ENCODE measurements at places on chromosomes 3 and 15.

GRCh38 chr3:48270306-48270705, 29.4 kb downstream of the ZNF589 start:
- no peaks in the 10 kb centered on the region for H3K27me3 ChIP-seq
- no peaks in the 10 kb centered on the region for H3K36me3 ChIP-seq
- H3K4me3 ChIP-seq: no peak overlapping the region
- DNase-seq: no peak
- no peak overlapping the region for H3K27ac ChIP-seq
- H3K4me1 ChIP-seq: peaks cover 20% of the 10 kb centered on the region

GRCh38 chr3:51657234-51657633, 13.8 kb upstream of the TEX264 start:
- no peaks in the 10 kb centered on the region for H3K4me1 ChIP-seq
- no peak overlapping the region for H3K27ac ChIP-seq
- no peak overlapping the region for H3K4me3 ChIP-seq
- no peaks in the 10 kb centered on the region for H3K27me3 ChIP-seq

- no peaks in the 10 kb centered on the region for H3K36me3 ChIP-seq
- no peaks in the 10 kb centered on the region for H3K27me3 ChIP-seq
- H3K27ac ChIP-seq: no peak overlapping the region
- H3K4me3 ChIP-seq: no peak overlapping the region
- no peak for DNase-seq
Measured at GRCh38 chr3:129727707-129728106, 121.2 kb upstream of the PLXND1 start.

GRCh38 chr3:12258911-12259310, 30.0 kb upstream of the PPARG start:
- no peak overlapping the region for H3K4me3 ChIP-seq
- no peak for DNase-seq
- no peaks in the 10 kb centered on the region for H3K4me1 ChIP-seq
- no peak overlapping the region for H3K27ac ChIP-seq
- no peaks in the 10 kb centered on the region for H3K36me3 ChIP-seq

DNA sequence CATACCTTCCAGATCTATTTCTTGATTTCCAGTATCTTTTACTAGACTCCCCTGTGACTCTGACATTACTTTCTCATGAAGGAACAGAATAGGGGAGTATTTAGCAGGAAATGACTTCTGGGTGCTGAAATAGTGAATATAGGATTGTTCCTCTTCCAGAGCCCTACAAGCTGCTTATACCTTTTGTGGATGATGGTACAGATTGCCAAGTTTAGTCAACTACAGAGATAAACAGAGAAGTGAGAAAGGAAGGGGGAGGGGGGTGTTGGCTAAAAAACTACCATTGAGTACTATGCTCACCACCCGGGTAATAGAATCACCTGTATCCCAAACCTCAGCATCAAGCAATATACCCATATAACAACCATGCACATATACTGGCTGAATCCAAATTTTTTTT, 298.3 kb upstream of the GPR149 start:
- H3K36me3 ChIP-seq: no peaks in the 10 kb centered on the region
- DNase-seq: no peak
- H3K4me3 ChIP-seq: no peak overlapping the region
- no peaks in the 10 kb centered on the region for H3K4me1 ChIP-seq
- no peaks in the 10 kb centered on the region for H3K27me3 ChIP-seq

- peak overlapping the region; percentile 66 for H3K4me3 ChIP-seq
- no peak for DNase-seq
- peaks cover 22% of the 10 kb centered on the region for H3K4me1 ChIP-seq
- H3K27ac ChIP-seq: peak overlapping the region; percentile 98
- no peaks in the 10 kb centered on the region for H3K27me3 ChIP-seq
- H3K36me3 ChIP-seq: peaks cover 11% of the 10 kb centered on the region
Measured at GRCh38 chr3:129025691-129026435, 24.8 kb downstream of the EFCC1 start.

- no peak for DNase-seq
- no peaks in the 10 kb centered on the region for H3K36me3 ChIP-seq
- H3K4me1 ChIP-seq: peaks cover 15% of the 10 kb centered on the region
Measured at GRCh38 chr15:96038650-96039049, 291.9 kb upstream of the NR2F2 start.

DNA sequence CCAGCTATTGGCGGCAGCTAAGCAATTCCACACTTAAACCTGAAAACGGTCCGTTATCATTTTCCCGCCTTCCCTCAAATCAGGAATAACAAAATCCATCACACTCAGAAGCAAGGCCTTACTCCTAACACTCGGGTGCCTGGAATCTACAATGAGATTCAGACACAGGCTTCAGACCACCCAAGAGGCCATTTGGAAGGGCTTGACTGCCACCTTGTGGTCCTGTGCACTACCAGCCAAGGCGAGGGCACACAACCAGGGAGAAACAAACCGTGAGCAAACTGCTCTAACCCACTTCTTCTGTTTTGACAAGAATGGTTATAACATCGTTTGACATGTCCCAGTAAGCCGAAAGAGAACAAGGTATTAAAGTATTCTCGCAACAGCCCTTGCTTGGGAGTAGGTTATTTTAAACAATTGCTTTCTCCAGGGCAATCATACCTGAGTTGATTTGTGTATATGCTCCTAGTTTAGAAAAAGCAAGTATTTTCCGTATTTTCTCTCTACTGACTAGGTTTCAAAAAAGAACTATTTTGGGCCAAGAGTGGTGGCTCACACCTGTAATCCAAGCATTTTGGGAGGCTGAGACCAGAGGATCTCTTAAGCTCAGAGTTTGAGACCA, 40.1 kb upstream of the TAFA4 start:
- no peaks in the 10 kb centered on the region for H3K4me1 ChIP-seq
- no peak overlapping the region for H3K4me3 ChIP-seq
- peaks cover 33% of the 10 kb centered on the region for H3K27me3 ChIP-seq
- H3K36me3 ChIP-seq: peaks cover 6% of the 10 kb centered on the region
- peak; percentile 16 for DNase-seq

DNA sequence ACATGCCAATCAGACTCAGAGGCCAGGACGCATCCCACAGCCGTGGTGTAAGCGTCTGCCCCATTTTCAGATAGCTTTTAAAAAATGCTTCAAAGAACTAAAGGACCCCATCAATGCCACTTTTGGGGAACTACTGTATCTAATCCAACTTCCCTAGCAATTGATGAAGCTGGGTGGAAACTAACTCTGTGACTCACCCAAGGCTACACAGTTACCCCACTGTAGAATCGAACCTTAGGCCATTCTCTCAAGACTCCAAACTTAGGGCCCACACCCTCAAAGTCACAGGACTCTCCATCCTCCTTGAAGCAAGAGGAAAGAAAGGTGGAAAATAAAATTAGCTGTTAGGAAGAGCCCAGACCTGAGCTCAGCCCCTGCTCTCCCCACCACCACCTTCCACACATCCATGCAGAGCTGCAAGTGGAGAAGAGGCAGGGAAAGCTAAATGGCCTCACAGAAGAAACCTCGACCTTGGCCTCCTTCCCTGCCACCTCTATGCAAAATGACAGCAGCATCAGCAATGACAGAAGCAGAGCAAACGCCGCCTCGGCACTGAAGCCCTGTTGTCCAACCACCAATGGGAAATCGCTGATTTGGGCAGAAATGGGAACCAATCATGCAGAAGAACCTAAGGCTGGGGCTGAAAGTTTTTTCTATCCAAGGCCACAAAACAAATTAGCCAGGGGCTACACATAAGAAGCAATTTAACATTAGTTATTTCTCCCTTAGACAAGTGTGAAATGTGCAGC, 22.2 kb downstream of the ANP32A start:
- no peaks in the 10 kb centered on the region for H3K27me3 ChIP-seq
- peaks cover 8% of the 10 kb centered on the region for H3K36me3 ChIP-seq
- peaks cover 79% of the 10 kb centered on the region for H3K4me1 ChIP-seq
- H3K27ac ChIP-seq: peak overlapping the region; percentile 8

- no peaks in the 10 kb centered on the region for H3K27me3 ChIP-seq
- peaks cover 33% of the 10 kb centered on the region for H3K36me3 ChIP-seq
- DNase-seq: no peak
- peak overlapping the region; percentile 95 for H3K27ac ChIP-seq
Measured at GRCh38 chr15:58988006-58988785, 733 bp downstream of the RNF111 start.

Data from effector memory CD8-positive, alpha-beta T cell (primary cell).